ENCODE measurements at places on chromosomes 11 and 22. TPM values are rescaled to one million over a fixed set of nuclear protein-coding genes. Genes with fewer than 3 reads are reported as not detected.

ZP1 gene
- 8.6 TPM for polyA plus RNA-seq

GRCh38 chr11:2312232-2313042, 10.6 kb downstream of the TSPAN32 start:
- DNase-seq: no peak

DNA sequence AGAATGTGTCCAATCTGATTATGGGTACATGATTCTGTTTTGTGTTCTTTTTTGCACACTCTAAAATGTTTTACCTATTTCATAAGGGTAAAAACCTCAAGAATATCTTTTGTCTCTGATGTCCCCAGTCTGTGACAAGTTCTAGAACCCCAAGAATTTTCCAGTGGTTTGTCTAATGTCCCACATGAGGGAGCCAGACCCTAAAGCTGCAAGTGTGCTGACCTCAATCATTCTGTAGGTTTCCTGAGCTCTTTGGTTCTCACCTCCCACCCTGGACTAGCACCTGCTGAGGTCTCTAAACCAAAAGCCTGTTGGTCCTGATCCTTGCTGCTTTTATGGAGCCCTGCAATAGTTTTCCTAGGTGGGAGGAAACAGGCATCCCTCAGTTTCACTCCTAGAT, 149.8 kb upstream of the MPPED2 start:
- DNase-seq: no peak

GRCh38 chr22:39264349-39265038, 19.7 kb upstream of the PDGFB start:
- DNase-seq: no peak

- peak; percentile 20 for DNase-seq
Measured at GRCh38 chr11:130211781-130212401, 52.3 kb downstream of the ST14 start.
